ENCODE measurements at places on chromosomes 11 and 22.

DNA sequence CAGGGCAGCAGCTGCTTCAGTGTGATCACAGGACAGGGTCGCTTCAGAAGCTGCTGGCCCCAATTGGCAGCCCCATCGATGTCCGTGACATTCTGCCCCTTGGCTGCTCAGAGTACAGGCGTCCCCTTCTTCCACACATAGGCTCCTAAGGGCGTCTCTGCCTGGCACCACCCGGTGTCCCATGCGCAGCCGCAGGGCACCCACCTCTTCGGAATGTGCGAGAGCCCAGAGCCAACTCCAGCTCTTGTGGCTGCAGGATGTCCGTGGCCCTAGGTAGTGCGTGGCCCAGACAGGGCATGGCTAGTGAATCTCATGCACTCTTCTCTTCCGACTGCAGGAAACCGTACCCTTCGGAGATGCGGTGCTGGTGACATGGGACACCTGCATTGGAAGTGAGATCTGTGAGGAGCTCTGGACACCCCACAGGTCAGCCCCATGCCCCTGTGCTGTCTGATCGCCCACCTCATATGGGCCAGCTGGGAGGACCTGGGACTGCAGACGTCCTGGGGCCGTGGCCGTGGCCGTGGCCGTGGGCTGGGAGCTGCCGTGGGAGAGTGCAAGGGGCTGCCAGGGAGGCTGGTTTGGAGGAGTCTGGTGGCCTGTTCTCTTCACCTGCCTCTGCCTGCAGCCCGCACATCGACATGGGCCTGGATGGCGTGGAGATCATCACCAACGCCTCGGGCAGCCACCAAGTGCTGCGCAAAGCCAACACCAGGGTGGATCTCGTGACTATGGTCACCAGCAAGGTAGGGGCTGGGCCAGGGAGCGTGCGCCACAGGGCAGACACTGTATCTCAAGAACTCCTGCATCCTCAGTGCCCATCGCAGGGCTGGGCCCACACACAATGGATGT, 20.2 kb downstream of the NADSYN1 start:
- no peak for DNase-seq

DNA sequence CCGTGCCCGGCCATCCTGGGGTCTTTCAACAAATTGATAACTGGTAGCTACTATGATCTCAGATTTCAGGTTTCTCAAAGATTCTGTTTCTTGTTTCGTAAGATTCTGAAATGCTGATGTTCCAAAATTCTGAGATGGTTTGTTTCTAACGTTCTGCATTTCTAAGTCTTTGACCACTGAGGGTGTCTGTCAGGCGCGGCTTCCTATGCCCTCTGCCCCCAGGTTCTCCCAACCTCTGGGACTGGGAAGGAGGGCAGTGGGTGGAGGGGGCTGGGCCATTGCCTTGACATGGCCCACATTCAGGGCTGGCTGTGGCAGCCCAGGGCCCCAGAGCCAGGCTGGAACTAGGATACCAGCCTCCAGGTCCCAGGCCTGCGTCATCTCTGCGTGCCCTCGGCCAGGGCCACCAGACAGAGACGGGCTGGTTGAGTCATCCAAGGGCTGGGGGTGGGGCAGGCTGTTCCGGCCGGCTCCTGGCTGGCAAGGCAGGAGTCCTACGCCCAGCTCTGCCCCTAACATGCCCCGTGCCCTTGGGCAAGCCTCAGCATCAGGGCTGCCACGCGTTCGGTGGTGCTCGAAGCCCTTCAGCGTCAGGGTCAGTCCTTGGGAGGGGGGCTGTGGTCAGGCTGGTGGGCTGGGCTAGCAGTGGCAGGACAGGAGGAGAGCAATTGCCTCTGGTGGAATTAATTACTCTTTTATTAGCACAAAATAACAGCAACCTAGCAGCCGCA, 5.2 kb downstream of the TMEM134 start:
- no peak for DNase-seq

DNA sequence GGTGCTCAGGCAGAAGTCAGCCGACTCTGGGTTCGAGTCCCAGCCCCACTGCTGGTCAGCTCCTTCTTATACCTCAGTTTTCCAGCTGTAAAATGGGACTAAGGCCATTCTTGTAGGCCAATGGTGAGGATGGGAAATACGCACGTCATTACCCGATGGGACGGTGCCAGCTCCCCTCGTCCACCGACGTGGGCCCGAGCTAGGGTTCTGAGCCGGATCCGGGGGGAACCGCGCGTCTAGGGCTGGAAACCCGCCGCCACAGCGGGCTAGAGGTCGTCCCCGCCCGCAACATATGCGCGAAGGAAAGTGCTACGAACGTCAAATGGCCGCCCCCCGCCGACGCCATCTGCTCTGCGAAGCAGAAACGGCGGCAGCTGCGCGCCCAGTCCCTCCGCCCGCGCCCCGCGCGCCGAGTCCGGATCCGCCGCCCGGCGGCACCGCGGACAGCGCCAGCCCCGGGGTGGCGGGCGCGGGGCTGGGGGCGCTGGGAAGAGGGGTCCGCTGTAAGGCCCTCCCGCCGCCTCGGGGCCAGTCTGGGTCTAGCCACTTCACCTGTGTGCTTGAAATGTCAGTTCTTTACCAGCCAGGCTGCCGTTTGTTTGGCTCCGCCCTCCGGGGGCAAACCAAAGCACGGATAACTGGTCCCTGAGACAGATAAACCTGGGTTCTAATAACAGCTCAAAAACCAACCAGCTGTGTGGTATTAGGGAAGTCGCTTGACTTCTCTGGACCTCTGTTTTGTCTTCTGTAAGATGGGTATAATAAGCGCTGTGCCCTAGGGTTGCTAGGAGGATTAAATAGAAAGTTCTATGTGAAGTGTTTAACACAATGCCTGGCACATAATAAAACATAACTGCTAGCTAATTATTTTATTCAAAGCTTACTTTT, 103.5 kb upstream of the RCN1 start:
- no peak for DNase-seq

DNA sequence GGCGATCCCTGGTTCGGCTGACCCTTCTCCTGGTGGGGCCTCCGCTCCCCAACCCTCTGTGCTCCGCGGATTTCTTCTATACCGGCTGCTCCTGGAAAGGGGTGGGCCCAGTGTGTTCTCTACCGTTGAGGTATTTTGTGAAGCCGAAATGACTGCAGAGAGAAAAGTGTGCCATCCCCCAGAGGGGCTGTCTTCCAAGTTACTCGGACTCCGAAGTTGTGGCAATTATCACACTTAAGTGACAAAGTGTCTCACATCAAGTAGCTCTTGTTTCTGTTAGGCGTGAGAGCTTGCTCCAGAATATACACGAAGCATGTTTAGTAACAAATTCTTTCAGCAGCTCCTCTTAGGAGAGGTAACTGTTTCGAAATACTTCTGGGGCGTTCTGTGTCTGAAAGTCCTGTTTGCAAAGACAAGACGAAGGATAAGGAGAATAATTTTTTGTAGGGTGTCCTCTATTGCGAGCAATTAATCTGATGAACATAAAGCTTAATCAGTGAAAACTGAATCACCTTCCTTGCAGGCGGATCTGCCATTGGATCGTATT, 434 bp downstream of the XPNPEP3 start:
- no peak for DNase-seq

DNA sequence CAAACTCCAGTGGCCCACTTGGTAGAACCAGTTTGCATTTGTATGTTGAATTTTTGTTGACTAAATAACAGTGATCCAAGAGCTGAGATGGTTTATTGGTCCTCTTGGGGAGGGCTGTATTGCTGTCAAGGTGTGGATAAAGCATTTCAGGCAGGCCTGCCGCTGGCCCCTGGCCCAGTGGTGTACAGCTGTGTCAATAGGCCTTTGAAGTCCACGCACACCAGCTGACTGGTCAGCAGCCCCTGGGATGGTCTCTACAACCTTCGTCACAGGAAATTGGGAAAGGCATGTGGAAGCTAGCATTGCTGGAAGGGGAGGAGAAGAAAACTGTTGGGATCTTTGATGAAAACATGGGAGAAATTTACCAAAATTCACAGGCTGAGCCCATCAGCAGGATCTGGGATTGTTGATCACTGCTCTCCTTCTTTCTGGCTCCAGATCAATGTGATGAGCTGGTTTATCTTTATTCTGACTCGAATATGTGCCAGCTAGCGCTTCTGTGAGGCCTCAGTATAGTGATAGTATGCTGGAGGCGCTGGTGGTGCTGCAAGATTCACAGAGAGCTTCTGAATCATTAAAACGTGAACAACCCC, 12.5 kb upstream of the E2F8 start:
- DNase-seq, result no peak

GRCh38 chr22:45376009-45376408, 37.4 kb downstream of the SMC1B start:
- no peak for DNase-seq

- DNase-seq, result no peak
These were observed 512 bp downstream of the TOLLIP start for GRCh38 chr11:1308743-1309497.

DNA sequence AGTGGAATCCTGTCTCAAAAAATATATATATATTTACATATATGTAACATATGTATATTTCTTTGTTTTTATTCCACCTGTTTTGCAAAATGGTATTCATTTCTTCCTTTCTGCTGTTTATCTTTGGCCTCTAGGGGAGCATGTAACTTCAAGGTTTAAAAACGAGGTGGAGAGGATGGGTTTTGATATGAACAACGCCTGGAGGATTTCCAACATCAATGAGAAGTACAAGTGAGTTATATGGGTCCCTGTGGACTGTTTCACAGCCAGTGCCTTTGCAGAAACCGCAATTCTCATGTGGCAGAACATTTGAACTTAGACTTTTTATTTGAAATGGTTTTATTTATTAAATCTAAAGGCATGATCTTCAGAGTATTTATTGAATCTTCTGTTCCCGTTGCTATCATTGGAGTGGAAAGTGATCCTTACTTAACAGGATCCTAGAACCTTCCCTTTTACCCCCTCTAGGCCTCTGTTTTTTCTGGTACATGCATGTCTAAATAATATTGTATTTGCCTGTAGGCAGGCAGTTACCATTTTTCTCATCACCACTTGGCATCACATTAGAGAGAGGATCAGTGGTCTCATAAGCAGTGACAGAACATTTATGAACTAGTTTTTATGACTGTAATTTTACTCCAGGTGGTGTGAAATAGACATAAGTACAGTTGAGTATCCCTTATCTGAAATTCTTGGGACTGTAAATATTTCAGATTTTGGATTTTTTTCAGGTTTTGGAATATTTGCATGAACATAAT, 81.5 kb upstream of the HORMAD2 start:
- no peak for DNase-seq

GRCh38 chr11:96523656-96524055, 133.8 kb downstream of the JRKL start:
- DNase-seq, result no peak

- no peak for DNase-seq
These were observed 762.8 kb downstream of the BRD1 start for GRCh38 chr22:49064836-49065235.

GRCh38 chr22:46171940-46172339, 21.6 kb downstream of the PPARA start:
- no peak for DNase-seq

GRCh38 chr11:65069217-65069616, 10.9 kb upstream of the NAALADL1 start:
- no peak for DNase-seq

GRCh38 chr11:108498046-108498815, at the start of gene POGLUT3:
Gene POGLUT3 (minus strand): TSS chr11:108498384. CDS start chr11:108498366, 18 bp downstream.
- DNase-seq, result peak; percentile 10

DNA sequence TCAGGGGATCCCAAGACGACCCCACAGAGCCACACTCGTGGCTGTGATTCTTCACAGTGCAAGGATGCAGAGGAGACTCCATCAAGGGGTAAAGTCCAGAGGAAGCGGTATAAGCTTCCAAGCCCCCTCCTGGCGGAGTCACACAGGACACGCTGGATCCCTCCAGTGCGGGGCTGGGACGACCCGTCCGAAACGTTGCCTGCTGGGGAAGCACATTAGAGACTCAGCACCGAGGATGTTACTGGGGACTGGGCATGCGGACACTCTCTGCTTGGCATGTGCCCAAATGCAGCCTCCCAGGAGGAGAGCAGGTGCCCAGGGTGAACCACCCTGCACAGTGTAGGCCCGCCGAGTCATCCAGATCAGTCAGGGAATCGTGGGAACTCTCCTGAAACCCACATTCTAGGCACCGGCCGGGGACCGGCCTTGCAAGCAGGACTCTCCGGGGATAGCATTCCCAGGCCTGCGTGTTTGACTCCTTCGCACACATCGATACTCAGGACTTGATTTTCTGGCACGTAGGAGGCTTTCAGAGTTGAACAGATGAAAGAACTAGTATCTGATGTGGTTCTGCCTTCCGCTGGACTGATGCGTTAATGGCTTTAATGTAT, 229.8 kb downstream of the TBC1D22A start:
- no peak for DNase-seq

GRCh38 chr22:44658311-44658953, 43.6 kb upstream of the PRR5 start:
- DNase-seq, result peak; percentile 57

GRCh38 chr11:134904103-134904790, 492.2 kb upstream of the B3GAT1 start:
- DNase-seq, result no peak

GRCh38 chr22:34886812-34887211, 179.1 kb upstream of the ISX start:
- DNase-seq, result no peak

DNA sequence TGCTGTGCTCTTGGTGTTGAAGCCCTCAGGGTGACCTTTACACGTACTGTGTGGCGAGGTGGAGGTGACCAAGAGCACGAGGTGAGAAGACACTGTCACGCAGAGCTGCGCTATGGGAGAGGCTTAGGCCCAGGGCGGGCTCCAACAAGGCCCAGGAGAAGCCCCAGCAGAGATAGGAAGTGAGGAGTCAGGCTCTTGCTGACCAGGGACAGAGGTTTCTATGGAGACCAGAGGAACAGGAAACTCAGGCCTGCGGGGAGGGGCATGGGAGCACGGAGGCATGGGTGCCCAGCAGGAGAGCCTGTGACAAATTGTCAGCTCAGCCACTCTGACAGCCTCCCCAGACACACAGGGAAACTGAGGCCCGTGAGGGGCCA, 15.8 kb downstream of the DGKZ start:
- peak; percentile 27 for DNase-seq

- no peak for DNase-seq
These were observed 478.4 kb downstream of the BRD1 start for GRCh38 chr22:49349181-49349835.

DNA sequence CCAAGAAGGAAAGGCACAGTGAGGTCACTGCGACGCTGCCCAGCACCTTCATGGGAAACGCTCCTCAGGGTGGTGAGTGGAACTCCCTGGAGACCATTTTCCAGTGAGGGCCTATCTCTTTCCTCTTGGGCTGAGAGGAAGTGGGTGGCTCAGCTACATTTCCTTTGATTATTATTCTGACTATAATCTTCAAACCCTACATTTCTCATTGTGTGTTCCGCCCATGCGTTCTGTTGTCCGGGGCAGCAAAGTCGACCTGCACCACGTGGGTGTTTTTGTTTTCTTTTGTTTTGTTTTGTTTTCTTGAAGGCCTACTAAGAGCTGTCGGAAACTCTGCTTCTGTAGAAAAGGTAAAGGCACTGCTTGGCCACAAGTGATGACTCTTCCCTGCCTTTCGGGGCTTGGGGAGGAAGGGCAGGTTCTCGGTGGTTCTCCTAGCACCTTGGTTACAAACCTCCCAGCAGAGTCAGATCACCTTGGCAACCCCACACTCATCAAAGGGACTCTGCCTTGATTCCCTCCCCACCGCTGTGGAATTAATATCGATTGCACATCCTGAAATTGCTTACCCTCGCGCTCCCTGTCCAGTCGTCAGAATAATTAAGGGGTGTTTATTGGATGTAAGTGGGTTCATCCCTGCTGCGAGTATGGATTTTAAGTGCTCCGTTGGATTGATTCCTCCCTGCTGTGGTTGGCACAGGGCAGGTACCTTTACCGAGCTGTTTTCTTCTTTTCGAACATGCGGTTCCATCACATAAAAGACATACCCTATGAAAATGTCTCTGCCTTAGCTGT, 7.3 kb downstream of the PARVB start:
- DNase-seq, result no peak
